PC-9 (cell line): ENCODE measurements at places on chromosomes 6 and 20.

DNA sequence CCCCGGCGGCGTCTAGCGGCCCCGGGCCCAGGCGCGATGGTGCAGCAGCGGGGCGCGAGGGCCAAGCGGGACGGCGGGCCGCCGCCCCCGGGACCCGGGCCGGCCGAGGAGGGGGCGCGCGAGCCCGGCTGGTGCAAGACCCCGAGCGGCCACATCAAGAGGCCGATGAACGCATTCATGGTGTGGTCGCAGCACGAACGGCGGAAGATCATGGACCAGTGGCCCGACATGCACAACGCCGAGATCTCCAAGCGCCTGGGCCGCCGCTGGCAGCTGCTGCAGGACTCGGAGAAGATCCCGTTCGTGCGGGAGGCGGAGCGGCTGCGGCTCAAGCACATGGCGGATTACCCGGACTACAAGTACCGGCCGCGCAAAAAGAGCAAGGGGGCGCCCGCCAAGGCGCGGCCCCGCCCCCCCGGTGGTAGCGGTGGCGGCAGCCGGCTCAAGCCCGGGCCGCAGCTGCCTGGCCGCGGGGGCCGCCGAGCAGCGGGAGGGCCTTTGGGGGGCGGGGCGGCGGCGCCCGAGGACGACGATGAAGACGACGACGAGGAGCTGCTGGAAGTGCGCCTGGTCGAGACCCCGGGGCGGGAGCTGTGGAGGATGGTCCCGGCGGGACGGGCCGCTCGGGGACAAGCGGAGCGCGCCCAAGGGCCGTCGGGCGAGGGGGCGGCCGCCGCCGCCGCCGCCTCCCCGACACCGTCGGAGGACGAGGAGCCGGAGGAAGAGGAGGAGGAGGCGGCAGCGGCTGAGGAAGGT, 715 bp downstream of the SOX12 start:
- DNase-seq: peak; percentile 54

GRCh38 chr6:84665401-84665800, 99.0 kb downstream of the TBX18 start:
- DNase-seq: no peak

DNA sequence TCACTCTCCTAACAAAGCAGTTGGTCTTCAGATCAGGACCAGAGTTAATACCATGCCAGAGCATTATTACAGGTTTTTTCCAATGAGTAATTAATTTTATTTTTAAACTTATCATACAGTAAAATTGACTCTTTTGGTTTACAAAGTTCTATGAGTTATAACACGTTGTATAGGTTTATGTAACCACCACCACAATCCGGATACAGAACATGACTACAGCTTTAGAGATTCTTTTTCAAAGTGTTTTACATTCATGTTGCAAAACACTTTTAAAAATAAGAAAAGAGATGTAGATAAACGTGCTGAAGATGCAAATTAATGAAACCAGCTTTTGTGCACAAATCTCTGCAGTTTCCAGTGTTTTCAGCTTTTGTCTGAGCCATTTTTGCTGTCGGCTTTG, 1.5 kb upstream of the TPBG start:
- no peak for DNase-seq

DNA sequence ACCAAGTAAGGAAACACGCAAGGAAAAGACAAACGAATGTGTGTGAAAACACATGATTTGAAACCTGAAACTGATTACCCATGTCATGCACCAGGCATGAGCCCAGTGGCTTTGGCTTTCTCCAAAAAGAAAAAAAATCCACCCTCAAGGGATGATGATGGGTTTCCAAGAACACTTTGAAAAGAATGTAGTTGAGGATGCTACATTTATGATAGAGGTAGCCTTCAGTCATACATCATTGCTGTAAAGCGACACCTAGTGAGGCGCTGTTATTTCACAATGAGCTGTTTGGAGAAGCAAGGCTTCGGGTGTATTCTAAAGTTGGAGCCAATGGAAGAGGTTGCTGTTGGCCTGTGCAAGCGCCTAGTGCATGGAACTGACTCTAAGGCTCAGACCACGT, 124.9 kb downstream of the SCML4 start:
- no peak for DNase-seq

DNA sequence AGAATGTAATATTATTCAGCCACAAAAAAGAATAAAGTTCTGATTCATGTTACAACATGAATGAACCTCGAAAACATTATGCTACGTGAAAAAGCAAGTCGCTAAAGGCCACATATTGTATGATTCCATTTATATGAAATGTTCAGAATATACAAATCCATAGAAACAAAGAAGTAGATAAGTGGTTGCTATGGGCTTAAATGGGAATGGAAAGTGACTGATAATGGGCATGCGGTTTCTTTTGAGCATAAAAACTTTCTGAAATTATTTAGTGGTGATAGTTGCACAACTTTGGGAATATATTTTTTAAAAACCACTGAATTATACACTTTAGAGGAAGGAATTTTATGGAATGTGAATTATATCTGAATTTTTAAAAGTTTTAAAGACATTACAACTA, 33.4 kb upstream of the TCP11 start:
- DNase-seq: no peak

GRCh38 chr20:23126281-23127061, 40.3 kb upstream of the CD93 start:
- DNase-seq: no peak

DNA sequence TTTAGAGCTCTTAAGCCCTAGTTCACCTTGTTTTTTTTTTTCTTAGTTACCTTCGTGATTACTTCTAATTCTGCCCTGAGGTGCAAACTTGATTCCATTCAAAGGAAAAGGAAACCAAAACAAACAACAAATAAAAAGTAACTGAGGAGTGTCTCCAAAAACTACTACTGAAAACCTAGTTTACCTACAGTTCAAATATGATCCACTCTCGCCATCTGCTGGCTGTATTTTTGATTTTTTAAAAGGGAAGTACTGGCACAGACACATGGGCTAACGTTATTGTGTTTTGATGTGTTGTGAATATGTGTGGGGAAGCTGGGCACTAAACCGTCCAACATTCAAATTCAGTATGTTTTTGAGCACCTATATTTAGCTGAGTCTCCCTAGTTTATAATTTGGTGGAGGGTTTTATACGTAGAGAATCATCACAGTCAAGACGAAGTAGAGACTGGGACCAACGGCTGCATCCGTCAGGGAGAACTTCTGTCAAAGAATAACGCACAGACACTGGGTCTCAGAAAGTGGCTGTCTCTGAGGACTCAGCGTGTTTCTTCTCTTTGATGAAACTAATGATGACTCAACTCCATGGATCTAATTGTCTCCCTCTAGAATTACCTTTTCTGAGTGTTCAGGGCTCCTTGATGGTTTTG, 373.5 kb upstream of the BTBD3 start:
- peak; percentile 62 for DNase-seq

DNA sequence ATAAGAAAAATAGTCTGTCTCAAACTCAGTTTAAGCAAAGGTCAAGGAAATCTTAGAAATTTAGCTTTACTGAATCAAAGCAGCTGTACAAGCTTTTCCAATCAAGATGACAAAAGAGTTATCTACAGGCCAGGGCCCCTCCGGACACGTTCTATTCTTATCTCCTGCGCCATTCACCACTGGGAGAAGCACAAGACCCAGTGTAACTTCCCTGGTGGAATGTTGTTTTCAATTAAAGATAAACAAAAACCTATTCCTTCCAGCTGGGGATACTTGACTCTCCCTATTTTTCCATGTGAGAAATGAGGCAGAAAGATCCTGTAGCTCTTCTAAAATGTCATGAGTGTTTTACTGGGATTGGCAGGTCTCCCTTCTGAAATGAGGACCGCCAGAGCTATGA, 123.3 kb downstream of the TBX18 start:
- no peak for DNase-seq
